ENCODE measurements at places on chromosomes 6 and 20. TPM values are rescaled to one million over a fixed set of nuclear protein-coding genes. Genes with fewer than 3 reads are reported as not detected.

The PDE10A gene
- not detected for total RNA-seq

The GJA10 gene
- total RNA-seq = not detected

The TEAD3 gene
- total RNA-seq = 0.23 TPM

The REM1 gene
- not detected for total RNA-seq

The C20orf202 gene
- total RNA-seq = 0.11 TPM

The ZDHHC14 gene
- total RNA-seq = 6.8 TPM

The KIAA1755 gene
- not detected for total RNA-seq

The TMEM74B gene
- total RNA-seq = 0.09 TPM

The ADGRF4 gene
- total RNA-seq = not detected

The NKX2-4 gene
- total RNA-seq = not detected

The MAP1LC3A gene
- total RNA-seq = 2.8 TPM

The SLC22A7 gene
- total RNA-seq = not detected

The SLC22A2 gene
- total RNA-seq = not detected

The DZANK1 gene
- total RNA-seq = 1.5 TPM

The ELOVL2 gene
- total RNA-seq = not detected
